Head of caudate nucleus (tissue), 42 donors: ENCODE measurements at places on chromosomes 4 and X.

DNA sequence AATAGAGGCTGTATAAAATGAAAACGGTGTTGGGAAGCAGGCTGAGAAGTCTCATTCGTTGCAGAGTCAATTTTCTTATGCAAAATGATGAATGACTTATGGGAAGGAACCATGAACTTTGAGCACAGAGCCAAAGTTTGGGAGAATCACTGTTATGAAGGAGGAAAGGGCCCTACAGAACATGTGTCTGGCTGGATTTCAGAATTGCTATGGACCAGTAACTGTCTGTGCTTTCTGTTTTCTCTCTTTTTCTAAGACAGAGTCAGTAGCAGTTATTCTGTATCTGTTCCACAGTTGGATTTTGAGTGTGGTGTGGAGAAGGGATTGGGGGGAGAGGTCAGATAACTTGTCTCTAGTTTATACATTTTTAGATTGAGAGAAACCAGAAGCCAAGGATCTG lies 265.0 kb upstream of the HS3ST1 start:
- no peak for DNase-seq

DNA sequence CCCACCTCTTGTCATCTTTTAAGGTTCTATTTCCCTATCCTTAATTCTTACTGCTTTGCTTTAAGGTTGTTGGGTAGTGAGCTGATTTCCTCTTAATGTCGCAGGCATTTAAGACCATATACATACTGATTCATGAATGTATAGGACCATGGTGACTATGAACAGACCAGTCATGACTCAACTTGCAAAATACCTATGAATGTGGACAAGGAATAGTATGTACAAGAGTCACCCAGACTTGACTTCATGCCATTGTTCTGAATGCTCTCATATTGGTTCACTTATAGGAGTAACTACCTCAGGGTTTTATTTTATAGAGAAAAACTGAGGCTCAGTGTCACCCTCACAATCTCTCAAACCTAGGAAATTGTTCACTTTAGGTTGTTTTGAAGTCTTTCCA lies 44.3 kb downstream of the CCNG2 start:
- DNase-seq = no peak

GRCh38 chr4:120829113-120829831 lies 93.3 kb downstream of the PRDM5 start:
- DNase-seq = no peak

- peak; percentile 51 for DNase-seq
Observed at GRCh38 chr4:73222466-73223257, 35.9 kb downstream of the ANKRD17 start.

DNA sequence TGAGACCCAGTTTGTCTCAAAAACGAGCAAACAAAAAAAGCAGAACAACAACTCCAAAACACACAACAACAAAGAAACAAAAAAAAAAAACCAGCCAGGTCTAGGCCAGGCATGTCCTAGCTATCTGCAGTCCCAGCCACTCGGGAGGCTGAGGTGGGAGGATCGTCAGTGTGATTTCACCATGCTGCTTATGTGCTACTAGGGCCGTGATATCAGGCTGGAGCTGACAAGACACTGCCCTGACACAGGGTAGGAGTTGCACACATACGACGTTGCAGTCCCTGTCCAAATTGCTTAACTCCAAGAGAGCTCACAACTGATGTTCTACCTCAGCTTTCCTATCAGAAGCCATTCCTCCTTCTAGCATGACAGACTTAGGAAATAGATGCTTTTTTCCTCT lies 204.9 kb downstream of the AASDH start:
- DNase-seq = no peak

DNA sequence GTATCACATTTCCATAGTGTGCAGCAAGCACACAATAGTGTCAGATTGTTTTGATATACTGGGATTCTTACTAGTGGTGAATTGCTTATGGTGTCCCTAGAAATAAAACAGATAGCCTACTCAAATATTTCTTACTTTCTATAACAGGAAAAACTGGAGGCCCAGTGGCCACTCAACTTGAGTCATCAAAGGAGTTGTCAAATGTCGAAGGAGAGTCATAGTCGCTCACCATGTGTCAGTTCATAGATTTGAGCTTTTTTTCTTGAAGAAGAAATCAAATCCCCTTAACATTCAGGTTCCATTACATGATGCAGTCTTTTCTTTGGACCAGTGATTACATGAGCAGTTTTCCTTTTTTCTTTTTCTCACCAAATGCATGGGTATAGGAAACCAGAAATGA lies 1271.0 kb downstream of the RAPGEF2 start:
- DNase-seq = no peak

DNA sequence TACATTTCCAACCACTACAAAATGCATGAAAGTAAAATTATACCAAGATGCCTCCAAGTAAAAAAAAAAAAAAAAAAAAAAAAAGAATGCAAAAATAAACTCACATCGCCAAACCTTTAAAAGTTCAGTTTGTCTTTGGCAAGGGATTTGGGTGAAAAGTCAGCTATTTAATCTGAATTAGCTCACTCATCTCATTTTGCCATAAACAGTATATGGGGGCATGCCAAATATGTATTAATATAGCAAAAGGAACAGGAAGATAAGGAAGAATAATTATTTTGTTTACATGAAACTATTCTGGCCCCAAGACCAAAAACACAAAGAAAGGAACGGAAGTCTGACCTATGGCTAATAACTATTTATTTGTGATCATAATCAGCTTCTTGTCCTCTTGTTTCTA lies 114.7 kb upstream of the SLC6A14 start:
- DNase-seq = no peak

DNA sequence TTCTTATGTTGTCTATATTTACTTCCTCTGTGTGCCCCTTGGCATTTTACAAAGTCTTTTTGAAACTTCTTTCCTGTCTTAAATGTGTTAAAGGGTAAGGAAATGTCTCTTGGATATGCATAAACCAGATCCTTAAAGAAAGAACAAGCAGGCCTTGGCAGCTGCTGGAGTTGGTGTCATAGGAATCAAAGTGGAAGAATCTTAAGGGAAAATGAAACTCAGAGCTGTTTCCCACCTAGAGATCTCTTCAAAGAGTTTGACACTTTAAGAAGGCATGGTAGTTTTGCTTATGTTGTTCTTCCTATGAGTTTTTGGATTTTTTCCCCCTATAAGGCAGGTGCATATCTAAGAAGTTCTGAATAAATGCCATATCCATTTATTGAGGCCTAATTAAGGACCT lies 37.0 kb upstream of the CWH43 start:
- no peak for DNase-seq

DNA sequence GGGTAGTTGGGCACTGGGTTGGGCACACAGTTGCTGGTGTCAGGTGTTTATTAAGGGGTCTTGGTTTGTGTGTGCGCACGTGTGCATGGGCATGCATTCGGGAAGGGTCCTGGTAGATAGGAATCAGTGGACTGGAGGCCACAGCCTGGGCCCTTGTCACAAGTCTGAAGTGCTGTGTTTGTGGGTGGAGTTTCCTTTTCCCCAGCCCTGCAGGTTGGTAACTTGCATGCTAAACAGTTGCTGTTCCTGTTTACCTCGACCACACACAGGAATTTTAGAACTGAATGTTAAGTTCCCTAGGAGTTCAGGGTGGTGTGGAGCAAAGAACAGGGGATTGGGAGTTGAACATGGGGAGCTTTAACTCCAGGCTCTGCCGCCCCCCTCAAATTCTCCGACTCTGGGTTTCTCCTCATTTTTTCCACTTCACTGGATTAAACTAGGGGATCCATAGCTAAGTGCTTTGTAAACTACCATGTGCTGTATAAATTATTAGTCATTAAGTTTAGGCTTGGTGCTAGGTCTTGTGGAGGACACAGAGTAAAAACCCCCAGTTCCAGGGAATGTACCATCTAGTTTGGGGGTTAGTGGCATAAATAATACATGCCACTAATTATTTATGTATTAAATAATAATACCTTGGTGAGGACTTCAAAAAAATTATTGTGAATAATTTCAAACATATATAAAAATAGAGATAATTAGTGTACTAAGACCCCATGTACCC lies 49.0 kb downstream of the STARD8 start:
- DNase-seq = no peak

GRCh38 chr4:150108691-150109090 lies 30.4 kb downstream of the DCLK2 start:
- no peak for DNase-seq

- no peak for DNase-seq
Observed at GRCh38 chrX:129092242-129092641, 431.0 kb downstream of the SMARCA1 start.

DNA sequence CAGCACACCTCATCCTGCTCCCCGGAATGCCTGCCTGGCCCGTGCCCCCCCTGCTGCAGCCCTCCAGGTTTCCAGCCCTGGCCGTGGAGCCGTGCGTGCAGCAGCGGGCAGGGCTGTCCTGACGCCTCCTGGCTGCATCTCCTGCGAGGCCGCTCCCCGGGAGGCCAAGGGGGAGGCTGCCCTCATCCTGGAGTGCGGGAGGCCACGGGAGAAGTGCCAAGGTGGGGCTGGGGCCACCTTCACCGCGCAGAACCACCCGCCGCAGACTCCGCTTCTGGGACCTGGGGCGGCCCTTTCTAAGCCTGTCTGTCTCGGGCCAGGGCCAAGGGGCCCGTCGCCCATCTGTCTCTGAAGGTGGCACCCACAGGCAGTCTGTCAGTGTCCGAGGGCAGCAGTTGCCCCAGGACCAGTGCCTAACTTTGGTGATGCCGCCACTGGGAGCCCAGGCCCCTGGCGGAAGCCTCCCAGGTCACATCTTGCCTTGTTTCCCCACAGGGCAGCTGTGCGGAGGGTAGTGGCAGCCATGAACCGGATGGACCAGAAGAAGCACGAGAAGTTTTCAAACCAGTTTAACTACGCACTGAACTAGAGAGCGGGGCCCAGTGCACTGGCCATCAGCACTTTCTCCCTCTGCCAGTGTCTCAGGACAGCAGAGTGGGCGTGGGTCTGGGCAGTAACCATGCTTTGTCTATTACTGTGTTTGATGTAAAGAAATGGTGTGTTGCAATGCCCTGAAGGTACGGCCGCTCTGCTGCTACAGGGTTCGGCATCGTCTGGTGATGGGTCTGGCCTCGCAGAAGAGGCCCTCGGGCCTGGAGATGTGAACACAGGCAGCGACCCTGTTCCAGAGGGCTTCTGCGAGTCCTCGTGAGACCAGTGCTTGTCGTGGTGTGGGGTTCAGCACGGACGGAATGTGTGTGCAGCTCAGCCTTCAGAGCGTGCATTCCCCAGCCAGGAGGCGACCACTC lies 20.6 kb downstream of the NKX1-1 start:
- no peak for DNase-seq

GRCh38 chr4:118835571-118836300 lies at the start of gene SEC24D:
SEC24D (minus strand) TSS chr4:118836126; CDS start chr4:118833696, 2,430 bp downstream.
- peak; percentile 84 for DNase-seq

DNA sequence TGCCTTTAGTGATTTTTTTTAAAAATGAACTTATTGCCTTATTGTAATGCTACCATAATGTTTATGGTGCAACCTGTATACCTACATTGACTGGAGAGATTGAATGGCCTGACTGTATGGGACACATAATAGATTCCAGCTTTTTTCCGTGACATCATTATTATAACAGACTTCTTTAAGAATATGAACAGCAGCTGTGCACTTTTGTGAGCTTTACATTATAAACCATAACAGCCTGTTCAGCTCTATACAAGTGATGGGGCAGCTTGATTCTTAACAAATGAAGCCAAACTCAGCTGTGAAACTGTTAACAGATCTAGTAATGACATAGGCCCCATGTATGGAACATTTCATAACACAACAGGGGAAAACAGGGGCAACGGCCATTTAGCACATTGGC lies 187.0 kb downstream of the BMPR1B start:
- DNase-seq = no peak

DNA sequence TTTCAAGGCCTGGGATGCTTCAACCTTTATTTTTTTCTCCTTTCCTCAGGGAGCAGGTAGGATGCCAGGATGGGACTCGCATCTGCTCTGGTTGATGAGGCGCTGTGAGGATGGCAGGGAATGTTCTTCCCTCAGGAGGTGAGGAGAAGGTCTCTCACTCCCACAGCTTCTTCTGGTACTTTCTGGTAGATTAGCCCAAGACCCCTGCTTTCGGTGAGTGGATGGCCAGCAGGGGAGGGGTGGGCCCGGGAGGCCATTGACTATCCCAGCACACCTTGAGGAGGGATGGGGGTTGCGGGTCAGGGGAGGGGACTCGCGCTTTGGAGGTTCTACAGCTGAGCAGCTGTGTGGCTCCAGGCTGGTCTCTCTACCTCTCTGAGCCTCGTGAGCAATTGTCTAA lies 14.8 kb downstream of the CYTL1 start:
- no peak for DNase-seq

DNA sequence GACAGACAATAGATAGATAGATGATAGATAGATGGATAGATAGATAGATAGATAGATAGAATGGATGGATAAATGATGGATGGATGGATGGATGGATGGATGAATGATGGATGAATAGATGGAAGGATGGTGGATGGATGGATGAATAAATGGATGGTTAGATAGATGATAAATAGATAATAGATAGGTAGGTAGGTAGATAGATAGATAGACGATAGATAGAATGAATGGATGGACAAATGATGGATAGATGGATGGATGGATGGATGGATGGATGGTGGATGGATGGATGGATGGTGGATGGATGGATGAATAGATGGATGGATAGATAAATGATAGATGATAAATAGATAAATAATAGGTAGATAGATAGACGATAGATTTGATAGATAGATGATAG lies 287.4 kb downstream of the CRLF2 start:
- DNase-seq = no peak
